ENCODE measurements at places on chromosomes 3 and 15. TPM values are rescaled to one million over a fixed set of nuclear protein-coding genes. Genes with fewer than 3 reads are reported as not detected.

- DNase-seq = no peak
These were observed 324.3 kb downstream of the FEZF2 start for GRCh38 chr3:62049033-62049432.

DNA sequence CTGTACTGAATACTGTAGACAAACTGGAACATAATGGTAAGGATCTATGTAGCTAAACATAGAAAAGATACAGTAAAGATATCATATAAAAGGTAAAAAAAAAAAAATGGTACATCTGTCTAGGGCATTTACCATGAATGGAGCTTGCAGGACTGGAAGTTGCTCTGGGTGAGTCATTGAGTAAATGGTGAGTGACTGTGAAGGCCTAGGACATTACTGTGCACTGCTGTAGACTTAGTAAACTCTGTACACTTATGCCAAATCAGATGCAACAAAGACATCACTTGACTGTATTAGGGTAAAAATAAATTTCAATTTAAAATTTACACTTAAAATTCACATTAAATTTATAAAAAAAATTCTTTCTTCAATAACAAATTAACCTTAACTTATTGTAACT lies 281.3 kb upstream of the LMCD1 start:
- no peak for DNase-seq

DNA sequence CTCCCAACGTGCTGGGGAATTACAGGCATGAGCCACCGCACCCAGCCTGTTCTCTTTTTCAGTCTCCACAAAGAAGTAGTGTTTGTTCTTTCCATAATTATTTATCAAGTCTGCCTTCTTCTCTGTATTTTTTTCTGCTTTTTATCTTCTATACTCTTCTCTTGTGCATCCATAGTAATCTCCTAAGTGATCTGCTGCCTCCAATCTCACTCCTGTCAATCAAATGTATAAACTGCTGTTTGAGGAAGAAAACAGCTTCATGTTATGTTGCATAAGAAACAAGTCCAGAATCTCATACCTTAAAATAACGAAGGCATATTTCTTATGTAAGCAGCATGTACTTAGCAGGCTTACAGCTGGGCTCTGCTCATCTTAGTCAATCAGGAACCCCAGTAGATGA lies 801.6 kb upstream of the NR2F2 start:
- no peak for DNase-seq

GRCh38 chr15:72155003-72155621 lies 36.9 kb downstream of the SENP8 start:
- no peak for DNase-seq

DNA sequence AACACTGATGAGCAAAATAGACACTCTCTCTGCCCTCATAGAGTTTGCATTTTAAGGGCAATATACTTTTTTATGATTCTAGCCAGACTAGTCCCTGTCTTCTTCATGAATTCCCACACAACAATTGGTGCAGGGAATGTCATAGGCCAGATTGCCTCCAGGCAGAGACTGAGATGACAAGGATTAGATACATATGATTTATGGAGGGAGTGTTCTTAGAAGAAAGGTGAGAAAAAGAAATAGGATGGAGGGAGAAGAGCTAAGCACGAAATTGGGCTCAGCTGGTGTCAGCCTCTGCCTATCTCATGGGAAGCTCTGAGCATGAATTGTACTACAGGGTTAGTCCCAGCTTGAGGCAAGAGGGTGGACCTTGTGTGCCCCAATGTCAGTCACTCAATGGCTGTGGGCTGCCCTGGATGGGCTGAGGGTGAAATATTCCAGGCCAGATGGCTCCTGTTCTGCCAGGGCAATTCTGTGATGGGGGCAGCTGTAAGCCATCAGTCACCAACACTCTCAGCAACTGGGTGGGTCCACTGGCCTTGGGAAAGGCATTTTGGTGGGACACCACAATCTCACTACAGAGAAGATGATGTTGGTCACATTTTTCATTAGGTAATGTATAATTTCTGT lies 31.1 kb downstream of the EIF1B start:
- no peak for DNase-seq

GRCh38 chr3:34376691-34377090 lies 578.3 kb downstream of the PDCD6IP start:
- DNase-seq = no peak

Gene KLHL40
- not detected for total RNA-seq

Gene IGF2BP2
- 8.9 TPM for total RNA-seq

DNA sequence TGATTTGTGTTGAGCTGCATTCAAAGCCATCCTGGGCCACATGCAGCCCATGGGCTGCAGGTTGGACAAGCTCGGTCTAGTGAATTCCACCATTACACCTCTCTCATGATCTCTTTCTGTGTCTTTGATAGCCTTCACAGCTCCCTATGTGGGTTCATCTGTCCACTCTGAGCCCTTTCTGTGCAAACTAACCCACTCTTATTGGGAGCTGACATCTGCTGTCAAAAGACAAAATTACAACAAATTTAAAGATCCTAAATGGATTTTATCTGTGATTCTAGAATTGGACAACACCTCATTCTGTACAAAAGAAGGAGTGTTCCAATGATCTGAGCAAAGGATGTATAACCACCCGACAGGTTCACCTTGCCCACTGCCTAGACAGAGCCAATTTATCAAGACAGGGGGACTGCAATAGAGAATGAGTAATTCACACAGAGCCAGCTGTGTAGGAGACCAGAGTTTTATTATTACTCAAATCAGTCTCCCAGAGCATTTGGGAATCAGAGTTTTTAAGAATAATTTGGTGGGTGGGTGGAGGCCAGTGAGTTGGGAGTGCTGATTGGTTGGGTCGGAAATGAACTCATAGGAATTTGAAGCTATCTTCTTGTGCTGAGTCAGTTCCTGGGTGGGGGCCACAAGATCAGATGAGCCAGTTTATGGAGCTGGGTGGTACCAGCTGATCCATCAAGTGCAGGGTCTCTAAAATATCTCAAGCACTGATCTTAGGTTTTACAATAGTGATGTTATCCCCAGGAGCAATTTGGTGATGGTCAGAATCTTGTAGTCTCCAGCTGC lies 2.6 kb upstream of the XYLB start:
- no peak for DNase-seq

Gene ATP6V1A
- total RNA-seq = 63.5 TPM

GRCh38 chr15:49235446-49236124 lies 65.5 kb downstream of the GALK2 start:
- no peak for DNase-seq
